ENCODE measurements at places on chromosomes 7 and 10.

DNA sequence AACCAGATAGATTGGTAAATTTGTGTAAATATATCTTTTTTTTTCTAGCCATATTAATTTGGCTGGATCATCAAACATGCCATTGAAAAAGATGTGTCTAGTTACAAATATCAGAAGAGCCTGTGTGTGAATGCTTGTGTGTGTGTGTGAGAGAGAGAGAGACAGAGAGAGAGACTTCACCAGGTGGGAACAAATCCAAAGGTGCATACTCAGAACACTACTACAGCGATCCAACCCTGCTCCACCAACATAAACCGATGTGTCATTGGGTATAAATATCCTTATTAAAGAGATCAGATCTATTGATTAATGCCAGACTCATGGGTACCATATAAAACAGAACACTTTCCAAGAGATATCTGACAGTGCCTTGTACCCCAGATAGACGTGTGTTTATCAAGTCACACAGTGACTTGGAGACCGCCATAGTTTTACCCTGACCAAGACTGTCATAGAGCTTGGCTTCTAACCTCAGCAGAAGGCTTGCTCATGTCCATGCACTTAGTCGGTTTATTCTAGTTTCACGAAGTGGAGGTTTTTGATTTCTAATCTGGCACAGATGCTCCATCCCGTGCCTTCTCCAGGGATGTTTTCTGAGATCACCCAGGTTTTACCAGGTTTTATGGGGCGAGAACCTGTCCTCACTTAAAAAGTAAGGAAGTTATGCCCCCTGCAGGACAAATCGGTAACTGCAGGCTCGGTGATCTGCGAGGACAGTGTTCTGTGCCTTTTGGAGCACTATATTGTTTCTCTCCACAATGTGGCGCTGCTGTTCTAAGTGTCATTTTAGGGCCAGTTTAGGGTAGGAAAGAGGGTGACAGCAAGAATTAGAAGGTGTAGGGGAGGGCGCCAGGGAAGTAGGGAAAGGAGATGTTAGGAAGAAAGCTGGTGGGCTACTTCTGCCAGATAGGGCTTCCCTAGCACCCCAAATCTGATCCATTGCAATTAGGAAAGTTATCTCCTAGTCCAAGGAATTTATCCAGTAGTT lies 29.3 kb upstream of the WNT8B start:
- peak; percentile 81 for DNase-seq

DNA sequence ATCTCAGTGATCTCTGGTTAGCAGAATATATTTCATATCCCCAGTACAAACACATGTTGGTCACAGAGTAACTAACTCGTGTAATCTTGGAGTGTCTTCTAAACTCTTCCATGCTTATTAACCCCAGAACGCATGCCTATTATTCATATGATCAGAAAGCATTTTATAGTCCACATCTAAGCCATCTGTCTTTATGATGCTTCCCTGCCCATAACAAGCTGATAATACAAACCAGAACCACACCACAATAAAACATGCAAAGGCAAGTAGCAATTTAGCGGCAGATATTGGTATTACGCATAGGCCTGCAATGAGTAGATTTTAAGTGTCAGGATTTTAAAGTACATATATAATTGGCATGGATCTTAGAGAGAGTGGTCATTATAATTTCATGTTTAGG lies 120.0 kb upstream of the PRKCQ start:
- DNase-seq = no peak

GRCh38 chr10:86956848-86957448 lies 467 bp downstream of the MMRN2 start:
- no peak for DNase-seq

- DNase-seq = no peak
These were observed 95.7 kb upstream of the PALS2 start for GRCh38 chr7:24477398-24478136.

DNA sequence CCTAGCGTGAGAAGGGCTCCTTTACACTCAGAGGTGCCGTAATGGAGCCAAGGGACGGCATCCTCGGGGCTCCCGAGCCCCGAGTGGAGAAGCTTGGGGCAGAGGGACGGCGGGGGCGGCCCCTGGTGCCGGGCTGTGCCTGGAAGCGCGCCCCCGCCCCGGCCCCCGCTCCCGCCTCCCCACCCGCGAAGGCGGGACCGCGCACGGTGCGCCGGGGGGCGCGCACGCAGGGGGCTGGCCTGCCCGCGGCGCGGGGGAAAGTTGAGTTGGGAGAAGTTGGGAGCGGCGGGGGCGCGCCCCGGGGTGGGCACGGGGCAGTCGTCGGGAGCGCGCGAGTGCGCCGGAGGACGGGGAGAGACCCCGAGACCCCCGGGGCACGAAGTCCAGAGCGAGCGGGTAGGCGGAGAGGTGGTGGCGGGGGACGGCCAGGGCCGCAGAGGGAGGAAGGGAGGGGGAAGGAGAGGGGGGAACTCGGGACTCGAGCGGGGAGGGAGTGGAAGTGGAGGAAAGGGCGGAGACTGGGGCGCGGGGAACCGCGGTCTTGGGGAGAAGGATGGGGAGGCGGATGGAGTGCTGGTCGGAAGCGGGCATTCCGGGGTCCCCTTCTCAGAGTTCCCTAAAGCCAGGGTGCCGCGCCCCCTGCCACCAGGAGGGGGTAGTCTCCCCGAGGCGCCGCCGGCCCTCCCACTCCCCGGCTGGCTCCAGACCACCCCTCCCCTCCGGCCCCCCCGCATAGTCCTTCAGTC lies at the start of gene SLC4A2:
Gene SLC4A2, plus strand, starts transcription at position 223 of the 746 bp plus-strand sequence. CDS start 2,399 bp downstream, outside the sequence.
- peak; percentile 55 for DNase-seq

GRCh38 chr7:121793716-121794115 lies 79.2 kb upstream of the PTPRZ1 start:
- DNase-seq = no peak

- DNase-seq = no peak
These were observed 33.0 kb downstream of the PSAP start for GRCh38 chr10:71817831-71818655.

Measured in activated CD4-positive, CD25-positive, alpha-beta regulatory T cell (primary cell).